ENCODE measurements at places on chromosomes 13 and 19.
A peak's percentile ranks its signal among the peaks of the same experiment; 100 is the strongest.

DNA sequence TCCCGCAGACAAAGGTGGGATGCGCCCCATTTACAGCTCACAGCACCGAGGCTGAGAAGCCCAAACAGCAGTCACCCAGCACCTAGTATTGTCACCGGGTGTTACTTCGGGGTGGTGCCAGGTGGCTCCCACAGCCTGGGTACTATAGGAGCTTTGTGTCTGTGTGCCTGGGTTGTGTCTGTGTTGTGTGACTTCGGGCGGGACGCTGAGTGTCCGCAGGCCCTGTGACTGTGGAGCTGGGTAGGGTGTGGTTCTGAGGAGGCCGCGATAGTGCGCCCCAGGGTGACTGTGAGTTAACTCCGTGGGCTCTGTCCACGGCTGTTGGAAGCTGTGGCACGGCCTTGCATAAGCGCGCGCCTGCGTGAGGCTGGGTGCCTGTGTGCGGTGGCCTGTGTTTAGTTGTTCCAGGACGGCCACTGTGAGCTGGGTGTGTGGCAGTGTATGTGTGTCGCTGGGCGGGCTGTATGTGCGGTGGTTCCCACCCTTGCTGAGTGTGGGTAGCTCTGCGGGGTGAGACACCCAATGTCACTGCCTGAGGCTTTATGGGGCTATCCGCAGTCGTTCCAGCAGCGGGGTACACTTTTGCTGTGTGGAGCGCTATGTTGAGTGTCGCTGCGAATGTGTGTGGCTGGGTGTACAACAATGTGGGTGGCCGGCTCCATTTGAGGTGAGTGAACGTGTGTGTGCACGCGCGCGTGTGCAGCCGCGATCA is 559 bp upstream of the SSBP4 start:
- H3K27me3 ChIP-seq = no peaks in the 10 kb centered on the region
- no peak for DNase-seq
- peak overlapping the region; percentile 85 for H3K4me3 ChIP-seq
- H3K4me1 ChIP-seq = peaks cover 36% of the 10 kb centered on the region

- no peaks in the 10 kb centered on the region for H3K36me3 ChIP-seq
- no peaks in the 10 kb centered on the region for H3K27me3 ChIP-seq
- peak; percentile 91 for DNase-seq
- peaks cover 19% of the 10 kb centered on the region for H3K4me1 ChIP-seq
- no peak within 1 kb of the TSS for H3K4me3 ChIP-seq
- no peak within 1 kb of the TSS for H3K27ac ChIP-seq
Observed at GRCh38 chr19:45160870-45161737, at the start of gene NKPD1. Gene NKPD1 (minus strand): TSS chr19:45160982. CDS start chr19:45160150, 832 bp downstream.

DNA sequence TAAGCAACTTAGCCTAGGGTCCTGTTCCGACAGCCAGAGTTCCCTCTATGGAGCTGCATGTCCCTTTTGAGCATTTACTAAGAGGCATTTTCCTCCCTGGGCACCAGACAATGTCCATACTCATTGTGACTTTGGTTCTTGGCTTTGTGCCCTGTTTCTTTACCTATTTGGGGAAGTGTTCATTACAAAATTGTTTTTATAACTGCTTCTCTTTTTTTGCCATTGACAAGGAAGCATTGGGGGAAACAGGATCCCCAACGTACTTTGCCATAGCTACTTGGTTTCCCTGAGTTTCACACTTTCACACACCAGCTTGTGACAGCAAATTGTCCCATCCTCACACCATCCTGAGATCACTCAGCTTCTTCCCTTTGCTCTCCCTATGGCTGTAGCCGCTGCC is 81.1 kb upstream of the SIAH3 start:
- no peak overlapping the region for H3K4me3 ChIP-seq
- H3K4me1 ChIP-seq = no peaks in the 10 kb centered on the region
- H3K36me3 ChIP-seq = no peaks in the 10 kb centered on the region
- H3K27me3 ChIP-seq = no peaks in the 10 kb centered on the region
- no peak for DNase-seq
- no peak overlapping the region for H3K27ac ChIP-seq

- no peaks in the 10 kb centered on the region for H3K4me1 ChIP-seq
- H3K27me3 ChIP-seq = no peaks in the 10 kb centered on the region
- H3K27ac ChIP-seq = no peak overlapping the region
- no peaks in the 10 kb centered on the region for H3K36me3 ChIP-seq
- DNase-seq = no peak
- no peak overlapping the region for H3K4me3 ChIP-seq
Observed at GRCh38 chr19:47541518-47541917, 26.7 kb upstream of the NAPA start.

GRCh38 chr13:89267734-89268133 is 1596.6 kb downstream of the SLITRK5 start:
- no peak overlapping the region for H3K4me3 ChIP-seq
- H3K27me3 ChIP-seq = no peaks in the 10 kb centered on the region
- no peaks in the 10 kb centered on the region for H3K4me1 ChIP-seq
- DNase-seq = no peak
- H3K27ac ChIP-seq = no peak overlapping the region

DNA sequence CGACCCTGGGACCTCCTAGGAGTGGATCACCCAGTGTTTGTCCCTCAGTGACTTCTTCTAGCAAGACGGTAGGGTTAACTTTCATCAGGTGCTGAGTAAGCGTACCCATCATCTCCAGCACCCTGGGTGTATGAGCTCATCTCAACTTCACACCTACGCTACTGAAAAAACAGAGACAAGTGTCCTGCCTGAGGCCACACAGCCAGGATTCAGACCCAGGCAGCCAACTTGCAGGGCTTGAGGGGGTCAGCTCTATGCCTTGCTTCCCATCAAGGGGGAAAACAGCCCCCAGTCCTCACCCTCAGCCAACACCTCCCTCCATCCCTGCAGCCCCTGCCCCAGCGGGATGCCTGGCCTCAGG is 4.6 kb downstream of the TLE2 start:
- no peaks in the 10 kb centered on the region for H3K36me3 ChIP-seq
- H3K4me1 ChIP-seq = no peaks in the 10 kb centered on the region
- H3K27ac ChIP-seq = no peak overlapping the region
- no peaks in the 10 kb centered on the region for H3K27me3 ChIP-seq
- no peak for DNase-seq

DNA sequence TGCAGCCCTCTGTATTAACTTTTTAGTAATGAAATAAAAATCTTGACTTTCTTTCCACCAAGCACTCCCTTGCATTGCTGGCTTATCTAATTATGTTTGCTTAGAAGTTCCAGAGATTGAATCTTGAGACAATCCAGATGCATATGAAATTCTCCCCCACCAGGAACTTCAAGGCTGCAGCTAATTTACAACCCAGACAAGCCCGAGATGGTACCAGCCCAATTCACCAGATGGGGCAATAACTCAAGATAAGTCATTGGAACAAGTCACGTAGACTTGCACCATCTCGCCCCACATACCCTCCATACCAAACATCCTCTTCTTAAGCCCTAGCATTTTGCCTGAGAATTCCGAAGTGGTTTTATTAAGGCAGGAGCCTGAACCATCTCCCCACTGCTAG is 29.0 kb downstream of the UTP14C start:
- H3K36me3 ChIP-seq = no peaks in the 10 kb centered on the region
- H3K4me3 ChIP-seq = no peak overlapping the region
- no peaks in the 10 kb centered on the region for H3K27me3 ChIP-seq
- peak; percentile 47 for DNase-seq
- H3K27ac ChIP-seq = no peak overlapping the region

GRCh38 chr19:45860359-45861259 is 2.3 kb downstream of the SYMPK start:
- H3K4me3 ChIP-seq = no peak overlapping the region
- no peaks in the 10 kb centered on the region for H3K27me3 ChIP-seq
- DNase-seq = no peak
- H3K36me3 ChIP-seq = peaks cover 3% of the 10 kb centered on the region

DNA sequence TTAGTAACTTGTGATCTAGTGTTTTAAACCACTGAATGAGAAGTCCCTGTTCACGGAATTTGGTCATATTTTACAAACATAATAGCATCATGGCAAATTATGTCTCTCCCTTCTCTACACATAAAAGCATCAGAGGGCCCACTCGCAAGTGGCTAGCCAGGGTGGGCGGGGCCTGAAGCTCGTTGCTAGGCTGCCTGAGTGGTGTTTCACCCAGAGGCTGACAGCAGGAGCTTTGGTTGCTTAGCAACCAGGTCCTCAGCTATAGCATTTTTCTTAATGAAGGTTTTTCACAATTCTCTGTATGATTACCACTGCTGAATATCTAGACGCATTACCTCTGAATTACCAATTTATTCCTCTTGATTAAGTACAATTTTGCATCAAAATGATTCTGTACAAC is 126.5 kb downstream of the NALCN start:
- H3K36me3 ChIP-seq = no peaks in the 10 kb centered on the region
- H3K4me3 ChIP-seq = no peak overlapping the region
- no peaks in the 10 kb centered on the region for H3K27me3 ChIP-seq
- H3K4me1 ChIP-seq = no peaks in the 10 kb centered on the region

DNA sequence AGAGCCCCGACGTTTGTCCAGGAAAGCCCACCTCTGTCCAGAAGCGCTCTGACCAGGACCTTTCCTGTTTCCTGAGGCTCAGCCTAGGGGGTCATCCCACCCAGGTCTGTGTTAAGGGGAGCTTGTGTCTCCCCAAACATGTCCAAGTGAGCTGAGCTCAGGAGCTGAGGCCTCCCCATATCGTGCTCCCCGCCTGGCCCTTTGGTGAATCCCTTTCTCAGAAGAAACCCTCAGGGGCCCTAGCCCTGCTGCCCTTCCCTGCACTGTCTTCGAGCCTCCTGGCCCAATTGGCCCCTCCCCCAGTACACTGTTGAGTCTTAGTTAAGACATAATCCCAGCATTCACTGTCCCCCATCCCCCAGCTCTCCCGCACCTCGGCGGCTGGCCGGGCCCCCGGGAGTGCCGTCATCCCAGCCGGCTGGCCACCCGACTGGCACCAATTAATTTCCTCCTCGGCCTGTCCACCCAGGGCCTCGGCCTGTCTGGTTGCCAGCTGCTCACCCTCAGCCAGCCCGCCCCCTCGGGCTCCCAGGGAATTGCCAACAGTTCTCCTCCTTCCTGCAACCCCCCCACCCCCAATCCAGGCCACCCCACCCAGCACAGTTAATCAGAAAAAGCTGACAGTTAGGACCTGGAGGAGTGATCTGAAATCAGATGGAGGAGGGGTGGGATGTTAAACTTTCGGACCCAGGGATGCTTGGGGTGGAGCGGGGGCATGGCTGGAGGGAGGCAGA is 13.6 kb downstream of the IER2 start:
- no peaks in the 10 kb centered on the region for H3K36me3 ChIP-seq
- no peaks in the 10 kb centered on the region for H3K27me3 ChIP-seq
- peak overlapping the region; percentile 93 for H3K27ac ChIP-seq
- H3K4me3 ChIP-seq = peak overlapping the region; percentile 48
- peak; percentile 80 for DNase-seq

DNA sequence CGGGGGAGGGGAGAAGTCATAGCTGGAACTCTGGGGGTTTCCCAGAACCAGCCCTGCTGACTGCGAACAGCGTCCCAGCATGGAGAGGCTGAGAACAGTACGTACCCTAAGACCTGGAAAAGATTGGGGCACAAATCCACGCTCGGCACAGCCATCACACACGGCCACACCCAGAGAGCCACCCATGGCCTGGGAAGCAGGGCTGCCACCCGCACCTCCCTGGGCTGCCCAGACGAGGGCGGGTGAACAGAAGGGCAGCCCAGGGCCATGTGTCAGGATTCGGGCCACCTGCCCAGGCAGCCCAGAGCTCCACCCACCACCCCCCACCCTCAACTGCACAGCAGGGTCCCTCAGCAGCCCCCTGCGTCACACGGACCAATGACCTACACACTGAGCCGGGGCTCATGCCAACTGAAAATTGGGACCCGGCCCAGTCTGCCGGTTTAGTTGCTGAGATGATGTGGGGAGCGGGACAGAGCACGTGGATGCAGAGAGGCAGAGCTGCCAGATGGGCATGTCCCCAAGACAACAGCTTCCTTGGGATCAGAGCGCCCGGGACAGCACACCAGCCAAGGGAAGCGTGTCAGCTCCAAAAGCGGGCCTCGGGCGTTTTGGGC is 8.5 kb downstream of the UBXN6 start:
- H3K4me1 ChIP-seq = no peaks in the 10 kb centered on the region
- no peak overlapping the region for H3K4me3 ChIP-seq
- peaks cover 2% of the 10 kb centered on the region for H3K36me3 ChIP-seq
- no peak for DNase-seq
- H3K27me3 ChIP-seq = no peaks in the 10 kb centered on the region
- H3K27ac ChIP-seq = peak overlapping the region; percentile 36

DNA sequence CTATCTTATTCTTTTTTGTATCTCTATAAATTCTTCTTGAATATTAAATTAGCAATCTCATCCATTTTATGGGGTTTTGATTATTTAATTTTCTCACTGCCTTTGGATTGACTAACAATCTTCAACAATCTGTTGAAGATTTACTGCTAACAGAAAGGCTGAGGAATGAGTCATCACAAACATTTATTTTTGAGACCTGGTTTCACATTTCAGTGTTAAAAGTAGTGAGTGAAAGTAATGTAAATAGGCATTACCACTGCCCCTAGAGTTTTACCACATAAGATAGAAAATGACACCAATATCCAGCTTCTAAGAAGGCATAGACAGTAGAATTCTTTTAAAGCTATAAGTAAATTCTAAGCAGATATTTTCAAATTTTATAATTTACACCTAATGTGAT is 472.8 kb downstream of the OLFM4 start:
- H3K27me3 ChIP-seq = no peaks in the 10 kb centered on the region
- no peak overlapping the region for H3K27ac ChIP-seq
- H3K4me3 ChIP-seq = no peak overlapping the region
- no peak for DNase-seq
- no peaks in the 10 kb centered on the region for H3K4me1 ChIP-seq

- no peaks in the 10 kb centered on the region for H3K4me1 ChIP-seq
- no peaks in the 10 kb centered on the region for H3K27me3 ChIP-seq
- H3K4me3 ChIP-seq = no peak overlapping the region
- no peak overlapping the region for H3K27ac ChIP-seq
- no peaks in the 10 kb centered on the region for H3K36me3 ChIP-seq
Observed at GRCh38 chr19:9431475-9431874, 3.9 kb downstream of the ZNF266 start.

- H3K27me3 ChIP-seq = no peaks in the 10 kb centered on the region
- no peaks in the 10 kb centered on the region for H3K36me3 ChIP-seq
- no peak overlapping the region for H3K4me3 ChIP-seq
Observed at GRCh38 chr19:4524808-4525562, 6.7 kb upstream of the PLIN4 start.

DNA sequence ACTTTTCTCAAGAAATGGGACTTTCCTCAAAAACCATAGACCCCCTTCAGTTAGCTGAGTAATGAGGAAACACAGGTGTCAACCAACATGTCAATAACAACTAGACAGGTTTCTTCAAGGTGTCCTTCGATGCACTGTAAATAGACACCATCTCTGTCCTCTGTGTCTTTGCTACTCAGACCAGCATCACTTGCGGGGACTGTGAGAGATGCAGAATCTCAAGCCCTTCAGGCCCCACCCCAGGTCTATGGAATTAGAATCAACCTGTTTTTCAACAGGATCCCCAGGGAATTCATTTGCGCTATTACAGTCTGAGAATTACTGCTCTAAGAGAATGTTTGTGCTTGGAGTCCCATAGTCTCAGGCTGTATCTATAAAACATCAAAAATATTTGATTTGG is 469.9 kb downstream of the COG6 start:
- H3K27ac ChIP-seq = no peak overlapping the region
- H3K27me3 ChIP-seq = peaks cover 2% of the 10 kb centered on the region
- H3K4me1 ChIP-seq = no peaks in the 10 kb centered on the region
- no peak for DNase-seq
- H3K4me3 ChIP-seq = no peak overlapping the region
